ENCODE measurements at places on chromosomes 6 and 20. TPM values are rescaled to one million over a fixed set of nuclear protein-coding genes. Genes with fewer than 3 reads are reported as not detected.

- H3K4me1 ChIP-seq: peaks cover 3% of the 10 kb centered on the region
- H3K27me3 ChIP-seq: no peaks in the 10 kb centered on the region
- DNase-seq: no peak
- H3K4me3 ChIP-seq: no peak overlapping the region
Measured at GRCh38 chr6:30641048-30641447, 5.9 kb upstream of the C6orf136 start.

- H3K4me3 ChIP-seq: no peak overlapping the region
- H3K36me3 ChIP-seq: no peaks in the 10 kb centered on the region
- peak; percentile 53 for DNase-seq
- peaks cover 11% of the 10 kb centered on the region for H3K4me1 ChIP-seq
- H3K27ac ChIP-seq: no peak overlapping the region
Measured at GRCh38 chr6:157952861-157953351, 28.8 kb upstream of the SYNJ2 start.

GRCh38 chr20:22986601-22987000 is 48.5 kb upstream of the SSTR4 start:
- DNase-seq: no peak
- H3K4me1 ChIP-seq: peaks cover 16% of the 10 kb centered on the region
- H3K36me3 ChIP-seq: no peaks in the 10 kb centered on the region
- H3K27ac ChIP-seq: no peak overlapping the region

DNA sequence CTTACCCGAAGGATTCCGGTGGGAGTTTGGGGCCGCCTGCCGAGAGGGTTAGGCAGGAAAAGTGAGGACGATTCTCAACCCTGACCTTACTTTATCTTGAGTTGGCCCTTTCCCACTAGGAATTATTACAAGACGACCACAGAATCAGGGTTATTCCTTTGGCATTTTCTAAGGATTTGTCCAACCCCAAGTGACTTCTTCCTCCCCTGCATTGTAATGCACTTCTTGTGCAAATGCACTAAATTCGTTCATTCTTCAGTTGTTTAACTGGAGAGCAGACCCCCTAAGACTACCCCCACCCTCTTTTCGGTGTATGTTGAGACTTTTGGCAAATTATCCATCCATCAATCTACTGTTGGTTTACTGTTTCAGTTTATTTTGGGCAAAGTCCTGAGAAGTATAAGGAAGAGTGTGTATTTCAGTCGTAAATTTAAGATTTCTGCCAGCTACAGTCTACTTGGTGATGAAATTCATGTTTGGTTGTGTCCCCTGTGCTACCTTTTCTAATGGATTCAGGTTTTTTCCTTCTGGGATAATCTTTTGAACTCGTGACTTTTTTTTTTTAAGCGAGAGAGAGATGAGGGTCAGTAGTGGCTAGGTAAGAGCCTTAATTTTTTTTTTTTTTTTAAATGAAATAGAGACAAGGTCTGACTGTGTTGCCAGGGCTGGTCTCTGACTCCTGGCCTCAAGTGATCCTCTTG is 611 bp upstream of the TMEM217 start:
- H3K27ac ChIP-seq: peak overlapping the region; percentile 88
- H3K36me3 ChIP-seq: no peaks in the 10 kb centered on the region
- no peaks in the 10 kb centered on the region for H3K27me3 ChIP-seq
- DNase-seq: no peak
- H3K4me3 ChIP-seq: peak overlapping the region; percentile 92

DNA sequence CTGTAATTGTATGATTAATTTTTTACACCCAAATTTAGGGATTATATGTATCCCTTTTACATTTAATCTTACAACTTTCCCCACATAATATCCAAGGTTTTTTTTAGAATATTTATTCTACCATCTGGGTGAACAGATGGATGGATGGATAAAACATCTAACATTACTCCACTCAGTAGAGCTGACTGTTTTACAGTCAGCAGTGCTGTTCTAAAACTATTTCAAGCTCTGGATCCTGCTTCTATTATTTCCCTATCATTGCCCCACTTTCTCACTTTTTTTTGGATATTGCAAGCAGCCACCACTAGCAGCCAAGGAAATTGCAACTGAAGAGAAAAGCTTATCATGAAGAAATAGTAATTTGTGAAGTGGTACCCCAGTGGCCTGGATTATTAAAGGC is 173.7 kb downstream of the ARHGAP18 start:
- no peaks in the 10 kb centered on the region for H3K27me3 ChIP-seq
- H3K4me1 ChIP-seq: no peaks in the 10 kb centered on the region
- no peaks in the 10 kb centered on the region for H3K36me3 ChIP-seq
- H3K27ac ChIP-seq: no peak overlapping the region
- DNase-seq: no peak
- no peak overlapping the region for H3K4me3 ChIP-seq

GRCh38 chr6:148118244-148118643 is 224.4 kb upstream of the SASH1 start:
- no peaks in the 10 kb centered on the region for H3K27me3 ChIP-seq
- no peak for DNase-seq
- no peak overlapping the region for H3K4me3 ChIP-seq
- no peaks in the 10 kb centered on the region for H3K36me3 ChIP-seq
- H3K27ac ChIP-seq: no peak overlapping the region

- peaks cover 8% of the 10 kb centered on the region for H3K36me3 ChIP-seq
- no peak overlapping the region for H3K4me3 ChIP-seq
- no peaks in the 10 kb centered on the region for H3K4me1 ChIP-seq
- no peaks in the 10 kb centered on the region for H3K27me3 ChIP-seq
- no peak for DNase-seq
Measured at GRCh38 chr6:134983823-134984222, 33.9 kb upstream of the ALDH8A1 start.

DNA sequence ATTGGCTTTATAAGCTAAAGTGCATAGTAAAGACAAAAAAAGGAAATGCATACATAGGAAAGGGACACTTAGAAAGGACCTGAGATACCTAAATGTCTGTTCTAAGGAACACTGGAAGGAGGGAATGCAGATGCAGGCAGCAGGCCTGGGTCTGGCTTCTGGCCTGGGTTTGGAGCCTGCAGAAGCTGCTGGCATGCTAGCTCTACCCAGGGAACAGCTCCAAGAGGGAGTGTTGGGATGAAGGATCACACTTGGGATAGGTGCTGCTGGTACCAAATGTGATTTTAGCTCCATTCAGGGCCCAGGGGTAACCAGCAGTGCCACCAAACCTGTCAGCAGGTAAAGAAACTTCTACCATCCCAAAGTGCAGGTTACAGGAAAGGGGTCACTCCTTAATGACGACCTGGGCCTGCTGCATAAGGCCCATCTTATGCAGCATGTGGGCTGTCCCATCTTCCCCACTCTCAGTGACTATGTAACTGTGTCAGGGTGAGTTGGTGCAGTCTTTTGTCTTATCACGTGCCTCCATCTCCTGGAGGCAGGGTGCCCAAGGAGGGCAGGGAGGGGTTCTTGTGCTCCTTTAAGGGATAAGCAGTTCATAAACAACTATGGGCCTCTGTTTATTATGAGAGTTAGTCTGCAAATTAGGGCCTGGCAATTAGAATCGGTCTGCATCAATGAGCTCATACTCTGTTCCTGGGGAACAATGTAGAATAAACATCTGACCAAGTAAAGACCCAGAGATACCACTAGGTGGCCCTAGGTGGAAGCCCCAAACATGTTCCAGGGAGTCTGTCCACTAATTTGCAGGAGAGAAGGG is 26.9 kb downstream of the DDX27 start:
- no peaks in the 10 kb centered on the region for H3K4me1 ChIP-seq
- no peaks in the 10 kb centered on the region for H3K27me3 ChIP-seq
- no peak overlapping the region for H3K27ac ChIP-seq
- H3K36me3 ChIP-seq: peaks cover 74% of the 10 kb centered on the region
- peak; percentile 39 for DNase-seq
- H3K4me3 ChIP-seq: no peak overlapping the region

GRCh38 chr6:139251045-139251690 is 40.6 kb downstream of the TXLNB start:
- H3K27ac ChIP-seq: peak overlapping the region; percentile 37
- no peak overlapping the region for H3K4me3 ChIP-seq
- no peak for DNase-seq
- no peaks in the 10 kb centered on the region for H3K4me1 ChIP-seq
- no peaks in the 10 kb centered on the region for H3K27me3 ChIP-seq

DNA sequence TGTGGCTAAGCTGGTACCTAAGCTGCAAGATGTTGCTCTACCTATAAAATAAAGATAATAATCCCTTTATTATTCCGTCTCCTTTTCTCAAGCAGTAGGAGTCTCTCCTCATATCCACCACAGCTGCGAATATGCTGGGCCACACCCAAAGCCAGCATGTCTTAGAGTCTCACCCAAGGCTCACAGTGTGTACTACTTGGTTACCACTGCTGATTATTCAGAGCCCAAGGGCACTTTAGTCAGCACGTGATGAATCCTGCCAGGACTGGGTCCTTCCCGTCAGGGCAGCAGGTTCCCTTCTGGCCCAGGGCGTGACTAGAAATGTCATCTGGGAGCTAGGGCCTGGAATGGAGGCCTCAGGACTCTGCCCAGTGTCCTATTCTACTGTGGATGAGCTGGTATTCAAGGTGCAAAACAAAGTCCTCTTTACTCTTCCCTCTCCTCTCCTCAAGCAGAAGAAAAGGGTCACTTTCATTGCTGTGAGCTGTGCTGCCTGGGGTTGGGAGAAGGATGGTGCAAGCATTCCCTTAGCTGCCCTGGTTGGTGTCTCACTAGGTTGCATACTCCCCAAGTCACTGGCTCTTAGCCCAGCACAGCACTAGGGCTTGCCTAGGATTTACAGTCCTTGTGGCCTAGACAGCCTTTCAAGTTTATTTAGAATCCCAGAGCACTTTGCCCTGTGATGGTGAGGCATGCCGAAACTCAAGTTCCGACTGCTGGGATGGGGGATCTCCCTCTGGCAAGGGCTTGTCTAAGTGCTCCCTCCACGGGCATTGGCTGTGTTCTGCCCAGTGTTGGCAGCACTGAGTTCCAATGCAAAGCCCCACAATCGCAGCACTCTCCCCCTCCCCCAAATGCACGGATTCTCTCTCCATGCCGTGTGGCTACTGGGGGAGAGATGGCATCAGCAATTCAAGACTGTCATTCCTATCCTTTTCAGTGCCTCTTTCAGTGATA is 320.2 kb downstream of the BTBD9 start:
- no peak overlapping the region for H3K4me3 ChIP-seq
- no peaks in the 10 kb centered on the region for H3K36me3 ChIP-seq
- no peak for DNase-seq
- no peaks in the 10 kb centered on the region for H3K27me3 ChIP-seq

- no peak overlapping the region for H3K27ac ChIP-seq
- H3K27me3 ChIP-seq: no peaks in the 10 kb centered on the region
- no peaks in the 10 kb centered on the region for H3K4me1 ChIP-seq
- H3K36me3 ChIP-seq: no peaks in the 10 kb centered on the region
Measured at GRCh38 chr6:13478525-13478966, 8.9 kb downstream of the GFOD1 start.

GRCh38 chr6:144477856-144478255 is 192.7 kb downstream of the UTRN start:
- no peak overlapping the region for H3K4me3 ChIP-seq
- peaks cover 9% of the 10 kb centered on the region for H3K36me3 ChIP-seq
- peak overlapping the region; percentile 54 for H3K27ac ChIP-seq

DNA sequence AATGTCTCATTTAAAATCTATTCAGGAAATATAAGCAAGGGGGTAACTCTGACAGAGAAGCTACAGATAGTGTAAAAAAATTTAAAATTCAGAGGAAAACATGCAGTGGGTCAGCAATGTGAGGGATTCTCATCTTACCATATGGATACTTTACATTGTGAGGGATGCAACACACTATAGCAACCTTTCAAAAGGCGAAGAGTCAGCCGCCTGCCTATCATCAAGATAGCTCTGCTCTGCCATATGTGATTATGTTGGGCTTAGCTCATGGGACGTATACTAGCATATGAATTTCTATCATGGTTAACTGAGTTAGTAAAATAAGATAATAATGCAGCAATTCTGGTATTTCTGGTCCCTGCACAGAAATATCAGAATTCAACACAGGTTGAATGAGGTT is 130.9 kb downstream of the MAP3K7 start:
- no peak for DNase-seq
- H3K4me3 ChIP-seq: no peak overlapping the region
- no peaks in the 10 kb centered on the region for H3K36me3 ChIP-seq
- H3K4me1 ChIP-seq: no peaks in the 10 kb centered on the region
- H3K27ac ChIP-seq: no peak overlapping the region
- H3K27me3 ChIP-seq: no peaks in the 10 kb centered on the region

DNA sequence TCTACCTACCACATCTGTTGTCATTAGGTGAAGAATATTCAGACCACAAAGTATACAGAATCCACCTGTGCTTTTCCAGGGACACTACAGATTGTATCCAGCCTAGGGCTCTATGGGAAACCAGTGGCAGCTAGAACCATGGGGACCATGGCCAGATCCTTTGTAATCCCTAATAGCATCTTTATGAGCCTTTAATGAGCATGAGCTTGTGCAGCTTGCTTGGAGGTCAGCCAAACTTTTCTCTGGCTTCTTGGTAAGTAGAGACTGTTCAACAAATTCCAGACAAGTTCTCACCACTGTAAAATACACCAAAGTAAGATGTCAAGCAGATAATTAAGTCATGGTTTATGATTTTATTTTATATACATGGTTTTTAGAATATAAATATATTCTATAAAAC is 301.6 kb upstream of the ADGRB3 start:
- H3K27ac ChIP-seq: no peak overlapping the region
- H3K36me3 ChIP-seq: no peaks in the 10 kb centered on the region
- no peak for DNase-seq
- H3K4me3 ChIP-seq: no peak overlapping the region
- H3K27me3 ChIP-seq: no peaks in the 10 kb centered on the region

DNA sequence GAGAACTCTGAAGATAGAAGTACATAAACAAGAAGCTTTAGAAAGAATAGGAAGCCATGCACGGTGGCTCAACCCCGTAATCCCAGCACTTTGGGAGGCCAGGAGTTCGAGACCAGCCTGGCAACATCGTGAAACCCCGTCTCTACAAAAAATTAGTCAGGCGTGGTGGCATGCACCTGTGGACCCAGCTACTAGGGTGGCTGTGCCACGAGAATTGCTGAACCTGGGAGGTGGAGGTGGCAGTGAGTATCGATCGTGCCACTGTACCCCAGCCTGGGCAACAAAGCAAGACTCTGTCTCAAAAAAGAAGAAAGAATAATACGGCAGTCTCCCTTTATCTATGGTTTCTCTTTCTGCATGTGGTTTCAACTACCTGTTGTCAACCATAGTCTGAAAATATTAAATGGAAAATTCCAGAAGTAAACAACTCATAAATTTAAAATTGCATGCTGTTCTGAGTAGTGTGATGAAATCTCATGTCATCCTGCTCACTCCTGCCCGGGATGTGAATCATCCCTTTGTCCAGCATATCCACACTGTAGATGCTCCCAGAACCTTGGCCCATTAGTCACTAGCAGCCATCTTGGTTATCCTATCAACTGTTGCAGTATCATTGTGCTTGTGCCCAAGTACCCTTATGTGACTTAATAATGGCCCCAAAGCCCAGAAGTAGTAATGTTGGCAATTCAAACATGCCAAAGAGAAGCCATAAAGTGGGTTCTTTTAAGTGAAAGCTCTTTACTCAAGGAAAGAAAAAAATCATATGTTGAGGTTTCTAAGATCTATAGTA is 22.1 kb downstream of the DEK start:
- no peak overlapping the region for H3K4me3 ChIP-seq
- H3K36me3 ChIP-seq: no peaks in the 10 kb centered on the region
- peak overlapping the region; percentile 6 for H3K27ac ChIP-seq
- DNase-seq: no peak

DUSP15 gene
- 8.7 TPM for total RNA-seq

COL21A1 gene
- total RNA-seq: 1.6 TPM

SMLR1 gene
- not detected for total RNA-seq

PHACTR1 gene
- total RNA-seq: 4.0 TPM

SRSF12 gene
- 2.4 TPM for total RNA-seq

KATNA1 gene
- 21.6 TPM for total RNA-seq

SLC44A4 gene
- total RNA-seq: 3.3 TPM

MROH8 gene
- total RNA-seq: 4.5 TPM
